DND-41 (cell line): ENCODE measurements at places on chromosomes 2 and 18.
A peak's percentile ranks its signal among the peaks of the same experiment; 100 is the strongest.

DNA sequence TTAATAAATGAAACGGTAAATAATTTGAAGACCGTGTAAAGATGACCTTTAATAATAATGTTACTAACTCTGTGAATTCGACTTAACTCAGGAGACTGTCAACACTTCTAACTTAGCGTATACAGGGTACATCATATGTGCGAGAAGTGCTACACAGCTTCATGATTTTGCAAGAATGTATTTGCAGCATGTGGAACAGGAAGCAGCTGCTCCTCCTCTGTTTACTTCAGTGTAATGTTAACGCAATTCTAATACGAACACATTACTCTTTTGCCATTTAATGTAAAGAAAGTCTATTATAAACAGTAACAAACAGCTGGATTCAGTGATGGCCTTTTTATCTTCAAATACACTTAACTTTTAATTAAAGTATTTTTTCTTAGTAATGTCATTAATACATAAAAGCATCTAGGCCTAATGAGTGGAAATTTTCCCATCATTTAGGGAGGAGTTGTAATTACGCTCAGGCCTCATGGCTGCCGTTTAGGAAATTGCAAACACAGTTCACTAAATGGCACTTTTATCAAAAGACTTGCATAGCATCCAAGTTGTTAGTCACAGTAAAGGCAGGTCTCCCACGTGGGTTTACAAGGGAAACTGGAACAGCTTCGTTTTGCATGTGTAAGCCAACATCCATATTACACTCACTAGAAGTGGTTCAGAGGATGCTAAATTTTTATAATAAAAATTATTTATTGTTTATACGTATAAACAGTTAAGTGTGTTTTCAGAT, 635.7 kb downstream of the FBXO15 start:
- H3K27ac ChIP-seq: no peak overlapping the region
- DNase-seq: no peak
- no peak overlapping the region for H3K4me3 ChIP-seq
- H3K27me3 ChIP-seq: no peaks in the 10 kb centered on the region
- no peaks in the 10 kb centered on the region for H3K36me3 ChIP-seq

DNA sequence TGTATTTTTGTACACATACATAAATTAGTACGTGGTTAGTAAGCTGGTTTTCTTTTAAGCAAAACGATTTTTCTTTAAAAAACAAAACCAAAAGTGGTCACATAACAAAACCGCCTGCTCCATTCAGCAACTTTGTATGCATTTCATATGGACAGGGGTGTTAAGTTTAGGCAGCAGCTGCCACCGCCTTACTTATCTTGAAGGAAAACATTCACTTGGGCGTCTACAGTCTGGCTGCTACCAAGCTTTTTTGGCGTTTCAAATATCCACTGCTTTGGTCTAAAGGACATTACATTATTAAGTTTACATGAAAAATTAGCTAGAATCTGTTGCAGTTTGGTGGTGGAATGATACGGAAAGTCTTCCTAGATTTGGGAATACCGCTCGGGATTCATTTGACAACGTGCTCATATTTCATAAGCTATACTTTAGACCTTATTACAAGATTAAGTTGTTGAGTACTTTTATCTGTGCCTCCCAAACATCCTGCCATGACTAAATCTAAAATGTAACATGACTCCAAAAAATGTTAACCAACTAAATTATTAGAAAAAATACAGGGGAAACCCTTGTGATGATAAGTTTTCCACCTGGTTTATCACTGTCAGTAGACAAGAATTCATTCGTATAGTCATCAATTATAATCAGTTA, 214.8 kb downstream of the NEDD4L start:
- no peaks in the 10 kb centered on the region for H3K36me3 ChIP-seq
- H3K27me3 ChIP-seq: no peaks in the 10 kb centered on the region
- no peak overlapping the region for H3K27ac ChIP-seq
- H3K4me3 ChIP-seq: no peak overlapping the region

DNA sequence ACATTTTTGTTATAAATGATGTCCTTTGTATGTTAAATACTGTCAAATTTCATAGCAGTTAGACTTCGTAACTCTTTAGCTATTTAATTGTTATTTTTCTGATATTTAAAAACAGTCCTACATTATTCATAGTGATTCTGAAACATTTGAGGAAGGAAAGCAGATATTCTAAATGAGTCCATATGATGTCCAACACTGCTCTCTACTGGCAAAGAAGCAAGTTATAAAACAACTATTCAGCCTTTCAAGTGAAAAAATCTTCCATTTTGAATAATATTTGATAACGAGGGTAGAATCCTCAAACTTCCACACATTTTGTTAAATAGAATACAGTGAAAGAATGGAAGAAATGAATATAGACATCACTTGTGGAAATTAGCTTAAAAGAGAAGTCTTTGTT, 220.8 kb downstream of the GULP1 start:
- H3K4me3 ChIP-seq: no peak overlapping the region
- H3K27me3 ChIP-seq: no peaks in the 10 kb centered on the region
- DNase-seq: no peak

- peaks cover 2% of the 10 kb centered on the region; the same call in 1 of the 2 replicates for H3K4me1 ChIP-seq
- no peak overlapping the region for H3K4me3 ChIP-seq
- H3K36me3 ChIP-seq: peaks cover 33% of the 10 kb centered on the region; the same call in 1 of the 2 replicates
These were observed 35.1 kb downstream of the VPS54 start for GRCh38 chr2:63983986-63984605.

- H3K27ac ChIP-seq: no peak overlapping the region
- DNase-seq: no peak
- H3K27me3 ChIP-seq: no peaks in the 10 kb centered on the region
- no peaks in the 10 kb centered on the region for H3K4me1 ChIP-seq
These were observed 98.7 kb downstream of the SLC8A1 start for GRCh38 chr2:40353231-40353630.

DNA sequence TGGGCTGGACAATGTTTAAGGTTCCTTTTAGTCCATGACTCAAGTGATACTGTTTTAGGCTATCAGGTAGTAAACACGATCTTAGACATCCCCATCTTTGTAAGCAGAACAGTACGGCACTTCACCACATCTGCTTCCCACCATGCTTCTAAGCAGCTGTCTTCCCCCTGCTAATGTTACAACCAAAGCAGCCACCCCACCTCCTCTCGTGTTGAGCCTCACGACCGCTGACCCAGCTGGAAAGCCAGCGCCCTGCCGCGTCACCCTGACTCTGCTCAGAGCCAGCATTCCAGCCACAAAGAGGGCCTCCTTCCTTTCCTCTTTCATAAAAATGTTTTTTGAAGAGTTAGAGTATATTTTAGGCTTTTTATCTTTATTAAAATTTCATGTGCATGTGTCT, 9.4 kb downstream of the MTERF4 start:
- no peaks in the 10 kb centered on the region for H3K27me3 ChIP-seq
- H3K27ac ChIP-seq: no peak overlapping the region
- H3K4me1 ChIP-seq: peaks cover 18% of the 10 kb centered on the region
- no peak for DNase-seq
- H3K36me3 ChIP-seq: peaks cover 99% of the 10 kb centered on the region

DNA sequence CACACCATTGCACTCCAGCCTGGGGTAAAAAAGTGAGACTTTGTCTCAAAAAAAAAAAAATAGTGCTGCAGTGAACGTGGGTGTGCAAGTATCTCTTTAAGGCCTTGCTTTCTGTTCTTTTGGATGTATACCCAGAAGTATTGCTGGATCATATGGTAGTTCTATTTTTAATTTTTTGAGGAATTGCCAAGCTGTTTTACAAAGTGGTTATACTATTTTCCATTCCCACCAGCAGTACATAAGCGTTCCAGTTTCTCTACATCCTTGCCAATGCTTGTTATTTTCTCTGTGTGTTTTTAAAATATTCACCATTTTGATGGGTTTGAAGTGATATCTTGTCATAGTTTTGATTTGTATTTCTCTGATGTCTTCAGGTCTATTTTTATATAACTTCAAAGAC, 13.1 kb downstream of the ARMC9 start:
- no peak overlapping the region for H3K4me3 ChIP-seq
- H3K27me3 ChIP-seq: no peaks in the 10 kb centered on the region
- no peaks in the 10 kb centered on the region for H3K4me1 ChIP-seq

DNA sequence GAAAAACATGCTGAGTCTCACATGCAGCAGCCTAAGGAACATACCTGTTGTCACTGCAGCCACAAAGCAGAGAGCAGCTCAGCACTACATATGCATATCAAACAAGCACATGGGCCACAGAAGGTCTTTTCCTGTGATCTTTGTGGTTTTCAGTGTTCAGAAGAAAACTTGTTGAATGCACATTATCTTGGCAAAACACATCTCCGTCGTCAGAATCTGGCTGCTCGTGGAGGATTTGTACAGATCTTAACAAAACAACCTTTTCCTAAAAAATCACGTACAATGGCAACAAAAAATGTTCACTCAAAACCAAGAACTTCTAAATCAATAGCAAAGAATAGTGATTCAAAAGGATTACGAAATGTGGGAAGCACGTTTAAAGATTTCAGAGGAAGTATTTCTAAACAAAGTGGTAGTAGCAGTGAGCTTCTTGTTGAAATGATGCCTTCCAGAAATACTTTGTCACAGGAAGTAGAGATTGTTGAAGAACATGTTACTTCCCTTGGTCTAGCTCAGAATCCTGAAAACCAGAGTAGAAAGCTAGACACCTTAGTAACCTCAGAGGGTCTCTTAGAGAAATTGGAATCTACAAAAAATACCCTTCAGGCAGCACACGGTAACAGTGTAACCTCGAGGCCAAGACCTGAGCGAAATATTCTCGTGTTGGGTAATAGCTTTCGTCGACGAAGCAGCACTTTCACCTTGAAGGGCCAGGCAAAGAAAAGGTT, 34.1 kb downstream of the ZNF407 start:
- H3K36me3 ChIP-seq: peaks cover 33% of the 10 kb centered on the region
- H3K4me3 ChIP-seq: peak overlapping the region; percentile 40
- no peaks in the 10 kb centered on the region for H3K27me3 ChIP-seq
- H3K4me1 ChIP-seq: peaks cover 38% of the 10 kb centered on the region

DNA sequence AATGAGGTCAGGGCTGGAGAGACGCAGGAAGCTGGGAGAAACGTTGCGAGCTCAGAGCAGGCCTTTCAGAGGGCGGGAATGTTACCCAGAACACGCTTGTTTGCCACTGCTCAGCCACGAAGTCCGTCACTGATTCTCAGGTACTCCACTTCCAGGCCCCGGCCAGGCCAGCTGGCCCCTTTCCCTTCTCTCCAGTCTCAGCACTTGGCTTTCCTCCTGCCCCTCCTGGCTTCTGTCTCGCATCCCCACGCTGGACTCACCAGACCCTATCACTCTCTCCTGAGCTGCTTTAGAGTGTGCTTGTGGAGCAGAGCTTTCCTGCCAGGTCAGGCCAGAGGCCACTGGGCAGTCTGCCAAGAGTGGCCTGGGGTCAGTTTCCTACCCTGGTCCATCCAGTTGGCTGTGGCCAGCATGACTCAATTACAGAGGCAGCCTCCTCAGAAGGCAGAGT, 151.4 kb downstream of the TWIST2 start:
- H3K27me3 ChIP-seq: peaks cover 7% of the 10 kb centered on the region
- no peak overlapping the region for H3K4me3 ChIP-seq
- no peak for DNase-seq
- H3K4me1 ChIP-seq: no peaks in the 10 kb centered on the region
- no peaks in the 10 kb centered on the region for H3K36me3 ChIP-seq

DNA sequence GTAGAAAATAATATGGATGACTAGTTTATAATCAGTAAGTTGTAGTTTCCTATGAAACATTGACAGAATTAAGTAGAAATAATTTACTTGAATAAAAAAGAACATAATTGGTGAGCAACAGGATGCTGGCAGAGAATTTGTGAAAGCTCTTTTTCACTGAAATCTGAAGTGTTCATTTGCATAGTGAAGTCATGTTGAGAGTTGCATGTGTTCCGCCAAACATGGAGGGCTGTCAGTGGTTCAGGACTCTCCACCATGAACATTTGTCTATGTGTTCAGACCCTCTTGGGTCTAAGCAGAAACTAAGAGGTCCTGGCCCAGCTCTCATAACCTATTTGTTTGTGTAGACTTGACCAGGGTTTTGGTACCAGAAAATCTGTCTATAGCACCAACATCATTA, 182.5 kb upstream of the LINC00305 start:
- H3K4me1 ChIP-seq: no peaks in the 10 kb centered on the region
- no peaks in the 10 kb centered on the region for H3K27me3 ChIP-seq
- H3K36me3 ChIP-seq: no peaks in the 10 kb centered on the region
- H3K27ac ChIP-seq: no peak overlapping the region
- DNase-seq: no peak

DNA sequence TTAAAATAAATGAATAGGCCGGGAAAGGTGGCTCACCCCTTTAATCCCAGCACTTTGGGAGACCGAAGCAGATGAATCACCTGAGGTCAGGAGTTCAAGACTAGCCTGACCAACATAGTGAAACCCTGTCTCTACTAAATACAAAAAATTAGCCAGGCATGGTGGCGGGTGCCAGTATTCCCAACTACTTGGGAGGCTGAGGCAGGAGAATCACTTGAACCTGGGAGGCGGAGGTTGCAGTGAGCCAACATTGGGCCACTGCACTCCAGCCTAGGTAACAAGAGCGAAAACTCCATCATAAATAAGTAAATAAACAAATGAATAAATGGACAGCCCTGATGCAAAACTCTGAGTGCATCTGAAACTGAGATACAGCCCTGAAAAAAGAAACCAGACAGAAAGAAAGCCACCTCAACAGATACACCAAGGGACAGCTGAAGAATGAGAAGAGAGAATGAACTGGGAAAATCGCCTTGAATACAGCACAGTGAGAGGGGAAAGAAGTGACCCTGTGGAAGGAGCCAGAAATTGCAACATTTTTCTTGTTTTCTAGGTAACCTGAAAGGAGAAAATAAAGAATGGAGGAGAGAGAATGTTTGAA, 64.4 kb downstream of the TRABD2A start:
- no peaks in the 10 kb centered on the region for H3K4me1 ChIP-seq
- H3K4me3 ChIP-seq: no peak overlapping the region
- H3K36me3 ChIP-seq: no peaks in the 10 kb centered on the region
- no peak overlapping the region for H3K27ac ChIP-seq

- H3K36me3 ChIP-seq: no peaks in the 10 kb centered on the region
- no peaks in the 10 kb centered on the region for H3K4me1 ChIP-seq
- no peak overlapping the region for H3K4me3 ChIP-seq
These were observed 5.0 kb downstream of the DSG2 start for GRCh38 chr18:31503011-31503410.

DNA sequence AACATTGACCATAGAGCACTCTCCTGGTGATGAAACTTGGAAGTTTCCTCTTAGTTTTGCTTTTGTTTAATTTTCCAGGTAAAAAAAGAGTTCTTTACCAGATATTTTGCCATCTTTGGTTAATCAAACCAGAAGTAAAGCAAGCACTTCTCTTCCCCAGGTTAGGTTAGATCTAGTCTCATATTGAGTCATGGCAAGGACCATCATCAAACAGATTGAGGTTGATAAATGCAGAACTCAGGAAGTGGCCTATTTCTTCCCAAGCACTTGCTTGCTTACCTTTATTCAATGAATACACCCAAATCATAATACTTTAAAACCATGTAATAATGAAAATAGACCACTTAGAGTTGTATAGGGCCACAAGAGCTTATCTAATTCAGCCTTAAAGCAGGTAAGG, 23.4 kb downstream of the DNAH6 start:
- no peak overlapping the region for H3K4me3 ChIP-seq

- H3K4me1 ChIP-seq: no peaks in the 10 kb centered on the region
- no peaks in the 10 kb centered on the region for H3K36me3 ChIP-seq
- H3K4me3 ChIP-seq: no peak overlapping the region
- DNase-seq: no peak
These were observed 50.9 kb downstream of the CYP27C1 start for GRCh38 chr2:127169066-127169660.
